Stimulated activated CD8-positive, alpha-beta memory T cell treated with anti-CD3 and anti-CD28 coated beads, Interleukin-4, amount 100 ng/mL, for 48 hours (primary cell): ENCODE measurements at places on chromosomes 11 and 22.

GRCh38 chr11:1670905-1671371 lies 26.1 kb upstream of the KRTAP5-6 start:
- no peak for DNase-seq

DNA sequence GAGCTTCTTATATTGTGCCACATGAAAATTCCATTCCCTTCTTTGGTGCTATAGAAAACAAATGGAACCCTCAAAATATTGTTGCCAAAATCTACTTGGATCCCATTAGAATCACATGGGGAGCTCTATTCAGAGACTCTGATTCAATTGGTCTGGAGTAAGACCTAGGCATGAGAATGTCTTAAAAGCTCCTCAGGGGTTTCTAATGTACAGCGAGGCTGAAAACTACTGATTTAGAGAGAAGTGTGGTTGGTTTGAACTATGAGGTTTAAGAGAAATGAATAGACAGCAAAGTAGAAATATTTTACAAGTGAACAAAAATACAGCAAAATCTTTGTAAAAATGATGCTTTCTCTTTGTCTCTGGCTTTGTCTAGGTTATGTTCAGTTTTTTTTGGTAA lies 514.7 kb downstream of the CNTN5 start:
- no peak for DNase-seq

GRCh38 chr11:61507962-61508861 lies at the start of gene LRRC10B:
LRRC10B (plus strand) TSS chr11:61508749; CDS start chr11:61508999, 250 bp downstream.
- DNase-seq, result peak; percentile 66

DNA sequence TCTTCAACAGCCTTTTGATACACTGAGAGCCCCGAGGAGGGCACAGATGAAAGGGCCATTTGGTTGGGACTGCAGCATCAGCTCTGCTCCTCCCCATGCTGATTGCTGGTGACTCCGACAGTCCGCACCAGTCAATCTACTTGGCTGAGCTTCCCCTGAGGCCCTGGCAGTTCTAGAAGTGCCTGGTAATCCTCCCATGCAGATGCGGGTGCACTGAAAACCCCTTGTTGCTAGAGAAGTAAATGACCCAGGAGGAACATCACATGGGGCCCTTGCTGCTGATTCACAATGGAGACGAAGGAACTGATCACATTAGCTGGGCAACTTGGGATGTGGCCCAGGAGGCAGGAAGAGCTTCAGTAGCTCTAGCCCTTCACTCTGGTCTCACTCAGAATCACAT lies 35.2 kb upstream of the RIC3 start:
- no peak for DNase-seq

DNA sequence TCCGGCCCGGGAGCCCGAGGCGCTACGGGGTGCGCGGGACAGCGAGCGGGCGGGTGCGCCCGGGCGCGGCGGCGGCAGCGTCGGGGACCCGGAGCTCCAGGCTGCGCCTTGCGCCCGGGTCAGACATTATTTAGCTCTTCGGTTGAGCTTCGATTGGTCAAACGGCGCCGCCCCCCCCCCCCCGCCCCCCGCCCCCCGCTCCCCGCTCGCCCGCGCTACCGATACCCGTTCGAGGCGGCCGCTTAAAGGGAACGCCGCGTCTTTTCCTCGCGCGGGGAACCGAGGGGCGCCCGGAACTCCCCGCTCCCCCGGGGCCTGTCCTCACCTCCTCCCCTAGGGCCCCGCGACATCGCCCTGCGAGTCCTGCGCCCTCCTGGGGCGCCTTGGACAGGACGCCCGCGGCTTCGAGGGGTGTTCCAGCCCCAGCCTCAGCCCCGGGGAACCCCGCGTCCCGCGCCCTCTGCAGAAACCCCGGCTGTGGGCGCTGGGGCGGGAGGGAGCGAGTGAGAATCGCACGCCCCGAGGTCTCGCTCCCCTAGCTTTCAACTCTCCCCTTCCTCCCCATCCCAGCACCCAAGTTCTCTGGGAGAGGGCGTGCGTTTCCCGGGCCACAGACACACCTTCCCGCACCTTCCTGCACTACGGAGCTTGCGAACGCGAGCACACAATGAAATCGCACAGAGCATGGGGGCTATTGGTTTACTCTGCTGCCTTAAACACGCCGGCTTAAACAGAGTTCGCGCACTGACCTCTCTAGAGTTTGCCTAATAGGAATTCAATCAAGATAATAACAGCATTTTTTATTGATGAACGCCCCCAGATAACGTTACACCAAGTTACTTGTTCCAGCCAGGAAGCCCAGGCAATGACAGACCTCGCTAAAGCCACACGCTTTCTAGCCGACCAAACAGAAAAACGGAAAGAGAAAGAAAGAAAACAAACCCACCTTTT lies at the start of gene BDNF:
BDNF (minus strand) TSS at position 105 of the 951 bp plus-strand sequence. CDS start 41,891 bp downstream, outside the sequence.
- DNase-seq, result peak; percentile 28

DNA sequence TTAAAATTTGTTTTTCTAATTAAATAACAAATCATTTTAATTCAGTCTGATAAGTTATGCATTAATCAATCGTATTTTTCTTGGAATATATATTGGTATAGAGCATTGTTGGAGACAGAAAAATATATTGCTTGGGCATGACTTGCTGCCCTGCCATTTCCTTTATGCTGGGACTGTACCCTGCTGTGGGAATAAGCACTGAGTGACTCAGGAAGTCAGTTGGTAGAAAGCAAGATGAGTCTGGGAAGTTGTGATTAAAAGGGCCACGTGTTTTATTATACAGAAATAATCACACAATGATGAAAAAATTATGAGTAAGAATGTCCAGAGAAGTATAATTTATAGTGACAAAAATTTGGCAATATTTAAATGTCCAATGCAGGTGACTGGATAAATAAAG lies 139.5 kb downstream of the KIF18A start:
- DNase-seq, result no peak

DNA sequence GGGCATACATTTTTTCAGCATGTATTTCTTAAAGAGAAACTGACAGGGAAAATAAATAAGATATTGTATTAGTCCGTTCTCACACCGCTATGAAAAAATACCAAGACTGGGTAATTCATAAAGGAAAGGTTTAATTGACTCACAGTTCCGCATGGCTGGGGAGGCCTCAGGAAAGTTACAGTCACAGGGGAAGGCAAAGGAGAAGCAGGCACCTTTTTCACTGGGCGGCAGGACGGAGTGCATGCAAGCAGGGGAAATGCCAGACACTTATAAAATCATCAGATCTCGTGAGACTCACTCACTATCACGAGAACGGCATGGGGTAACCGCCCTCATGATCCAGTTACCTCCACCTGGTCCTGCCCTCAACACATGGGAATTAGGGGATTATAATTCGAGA lies 44.2 kb downstream of the PPFIA1 start:
- DNase-seq, result no peak
